ENCODE measurements at places on chromosomes 7 and 10.

GRCh38 chr7:18680576-18680975 lies 185.0 kb downstream of the HDAC9 start:
- no peak for DNase-seq

- DNase-seq: no peak
Observed at GRCh38 chr10:7258948-7259523, 151.8 kb downstream of the SFMBT2 start.

- peak; percentile 35 for DNase-seq
Observed at GRCh38 chr10:127918572-127918971, 11.7 kb downstream of the PTPRE start.

DNA sequence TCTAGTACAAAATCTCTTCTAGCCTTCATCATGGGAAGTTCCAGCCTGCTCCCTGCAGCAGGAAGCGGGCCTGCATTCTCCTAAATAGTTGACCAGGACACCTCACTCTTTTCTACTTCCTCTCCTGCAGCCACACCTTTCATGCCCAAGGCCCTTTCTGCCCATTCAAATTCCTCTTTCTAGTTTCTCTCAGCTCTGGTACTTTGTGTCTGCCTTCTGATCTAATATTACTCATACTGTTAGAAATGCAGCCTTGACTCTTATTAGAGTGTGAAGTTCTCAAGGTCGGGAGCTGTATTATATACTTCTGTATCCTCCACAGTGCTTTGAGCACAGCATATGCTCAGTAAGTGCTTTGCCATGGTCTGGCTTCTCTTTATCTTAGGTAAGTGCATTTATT lies 103.1 kb downstream of the PRKCQ start:
- DNase-seq: no peak

DNA sequence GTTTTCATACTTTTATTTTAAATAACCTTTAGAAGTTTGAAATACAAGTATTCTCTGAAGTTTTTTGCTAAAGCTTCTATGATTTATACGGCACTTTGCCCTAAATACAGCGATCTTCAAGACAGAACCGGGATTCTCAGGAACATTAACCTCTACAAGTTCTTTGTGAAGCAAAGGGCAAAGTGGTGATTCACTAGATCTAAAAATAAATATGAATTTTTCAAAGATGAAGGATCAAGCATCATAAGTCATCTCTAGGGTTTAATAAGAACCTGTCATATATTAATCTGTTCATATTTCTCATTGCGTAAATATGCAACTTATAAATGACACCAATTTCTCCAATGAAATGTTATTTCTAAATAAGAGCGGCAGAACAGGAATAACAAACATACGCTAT lies 30.7 kb downstream of the DGKB start:
- no peak for DNase-seq

Measured in islet precursor cell (in vitro differentiated cells).